SK-MEL-5 (cell line): ENCODE measurements at places on chromosomes 13 and 19.

DNA sequence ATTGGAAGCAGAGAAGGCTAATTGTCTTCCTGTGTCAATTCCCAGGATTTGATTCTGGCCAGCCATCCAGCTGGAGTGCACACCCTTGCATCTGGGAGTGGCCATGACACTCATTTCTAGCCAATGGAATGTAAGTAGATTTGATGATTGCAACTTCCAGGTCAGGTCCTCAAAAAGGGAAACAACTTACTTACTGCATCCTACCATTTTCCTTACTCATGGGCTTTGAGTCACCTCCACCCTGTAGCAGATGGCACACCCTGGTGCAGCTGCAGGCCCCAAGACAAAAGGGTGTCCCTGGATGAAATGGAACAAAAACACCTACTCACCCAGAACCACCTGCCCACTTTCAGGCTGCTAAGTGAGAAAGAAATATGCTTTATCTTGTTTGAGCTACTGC is 27.3 kb upstream of the MPHOSPH8 start:
- DNase-seq, result no peak

GRCh38 chr19:1101337-1101698 is 2.5 kb upstream of the GPX4 start:
- DNase-seq, result no peak

DNA sequence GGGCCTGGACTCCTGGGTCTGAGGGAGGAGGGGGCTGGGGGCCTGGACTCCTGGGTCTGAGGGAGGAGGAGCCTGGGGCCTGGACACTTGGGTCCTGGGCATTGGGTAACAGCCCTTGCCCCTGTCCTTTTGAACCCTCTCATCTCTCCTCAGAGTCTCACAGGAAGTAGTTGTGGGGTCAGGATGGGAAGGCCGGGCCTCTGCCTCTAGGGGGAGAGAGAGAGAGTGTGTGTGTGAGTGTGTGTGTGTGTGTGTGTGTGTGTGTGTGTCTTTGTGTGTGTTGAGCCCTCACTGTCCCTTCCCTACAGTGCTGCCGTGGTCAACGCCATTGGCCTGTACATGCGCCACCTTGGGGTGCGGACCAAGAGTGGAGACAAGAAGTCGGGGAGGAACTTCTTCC is 10.9 kb downstream of the ARHGEF1 start:
- peak; percentile 38 for DNase-seq

DNA sequence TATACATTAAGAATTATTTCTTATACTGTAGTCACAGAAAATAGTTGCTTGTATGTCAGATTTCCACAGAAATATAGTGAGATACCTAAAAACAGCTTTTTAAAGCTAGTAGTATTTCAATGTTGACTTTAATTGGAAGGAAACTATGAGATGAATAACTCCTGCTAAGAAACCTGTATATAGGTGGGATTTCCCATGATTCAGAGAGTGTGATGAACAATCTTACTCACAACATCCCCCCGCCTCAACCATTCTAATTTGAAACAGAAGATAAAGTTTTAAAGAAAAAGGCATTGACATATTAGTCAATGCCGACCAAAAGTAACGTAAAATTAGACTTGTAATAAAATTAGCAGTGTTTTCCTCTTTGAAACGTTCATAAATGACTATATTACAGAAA is 1.4 kb upstream of the MIR17HG start:
- DNase-seq, result no peak

- no peak for DNase-seq
Observed at GRCh38 chr19:57052081-57052480, 67.7 kb upstream of the USP29 start.

DNA sequence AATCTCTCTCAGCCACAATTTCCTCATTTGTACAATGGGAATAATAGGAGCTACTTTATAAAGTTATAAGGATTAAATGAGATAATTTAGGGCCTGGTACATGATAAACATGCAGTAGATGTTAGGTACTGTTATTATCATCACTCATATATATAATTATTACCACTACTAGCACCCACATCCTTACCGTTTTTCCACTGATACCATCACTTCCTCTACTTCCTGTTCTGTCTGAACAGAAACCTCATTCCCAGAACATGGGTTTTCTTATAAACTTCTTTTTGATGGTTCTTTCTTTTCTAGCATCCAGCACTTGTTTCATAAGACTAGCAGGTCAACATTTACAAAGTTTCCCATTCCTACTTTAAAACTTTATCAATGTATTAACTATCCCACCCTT is 6.3 kb downstream of the CDADC1 start:
- no peak for DNase-seq

DNA sequence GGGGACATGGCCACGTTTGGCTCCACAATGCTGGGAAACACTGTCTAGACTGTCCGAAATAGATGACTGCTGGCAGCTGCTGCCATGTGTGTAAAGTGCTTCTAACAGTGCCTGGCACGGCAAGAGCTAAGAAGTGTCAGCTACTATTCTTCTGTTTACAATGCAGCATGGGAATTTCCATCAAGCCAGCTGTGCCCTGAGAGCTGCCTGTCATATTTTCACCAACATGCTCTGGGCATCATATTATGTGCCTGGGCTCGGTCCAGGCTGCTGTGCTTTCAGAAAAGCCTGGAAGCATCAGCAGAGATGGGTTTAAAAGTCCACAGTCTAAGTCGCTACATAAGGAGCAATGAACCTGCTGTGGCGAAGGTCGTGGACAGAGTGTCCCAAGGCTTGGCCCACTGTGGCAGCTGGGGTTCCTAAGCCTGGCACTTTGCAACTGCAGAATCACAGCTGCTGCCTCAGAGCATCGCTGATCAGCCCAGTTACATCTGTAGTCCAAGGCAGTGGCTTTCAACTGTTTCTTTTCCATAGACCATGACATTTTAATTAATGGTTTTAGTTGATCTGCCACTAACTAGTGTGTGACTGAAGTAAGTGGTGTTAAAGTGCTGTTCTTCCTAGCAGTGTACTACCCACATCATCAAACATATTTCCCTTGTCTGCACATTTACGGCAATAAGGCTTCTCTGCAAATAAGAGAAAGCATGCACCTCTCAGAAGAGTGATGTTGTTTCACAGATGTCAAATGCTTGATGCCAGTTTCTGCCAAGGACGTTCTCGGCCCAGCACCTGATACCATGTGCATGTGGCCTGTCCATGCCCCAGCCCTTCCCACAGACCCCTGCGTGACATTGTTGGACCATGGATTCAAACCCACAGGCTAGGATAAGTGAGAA is 95.7 kb upstream of the C1QTNF9B start:
- DNase-seq, result no peak

DNA sequence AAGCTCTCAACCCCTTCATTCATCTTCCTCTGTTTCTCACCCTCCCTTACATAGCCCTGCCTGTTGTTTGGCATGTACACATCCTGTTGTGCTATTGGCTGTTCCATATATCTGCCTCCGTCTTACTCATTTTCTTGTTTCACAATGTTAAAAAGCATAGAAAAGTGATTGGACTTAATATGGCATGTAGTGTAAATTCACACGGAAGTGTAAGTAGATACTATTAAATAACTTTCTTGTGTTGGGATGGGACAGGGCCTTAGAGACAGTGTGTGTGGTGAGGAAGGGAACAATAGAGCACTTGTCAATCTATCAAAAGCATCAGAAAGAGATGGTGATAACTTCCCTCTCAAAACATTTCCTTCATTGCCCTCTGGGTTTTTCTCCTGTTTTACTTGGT is 12.3 kb downstream of the LMO7 start:
- peak; percentile 40 for DNase-seq

DNA sequence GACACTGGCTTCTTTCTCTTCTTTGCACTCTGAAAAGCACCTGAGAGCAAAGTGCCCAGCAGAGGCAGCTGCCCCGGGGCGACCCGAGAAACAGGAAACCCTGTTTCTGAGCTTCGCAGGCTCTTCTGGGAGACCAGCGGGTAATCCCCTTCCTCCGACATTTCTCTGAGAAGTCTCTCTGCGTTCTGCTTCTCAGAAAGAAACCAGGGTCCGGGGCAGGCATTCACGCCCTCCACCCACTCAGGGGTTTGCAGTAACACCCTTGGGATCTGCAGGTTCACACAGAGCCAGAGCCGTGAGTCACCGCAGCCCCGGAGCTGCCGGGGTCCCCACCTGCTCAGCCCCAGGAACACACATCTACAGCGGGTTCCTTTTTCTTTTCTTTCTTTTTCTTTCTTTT is 86.0 kb downstream of the GADD45B start:
- no peak for DNase-seq

GRCh38 chr13:71801781-71802180 is 65.2 kb downstream of the DACH1 start:
- no peak for DNase-seq

- DNase-seq, result no peak
Observed at GRCh38 chr19:3336680-3337523, 29.5 kb upstream of the NFIC start.

DNA sequence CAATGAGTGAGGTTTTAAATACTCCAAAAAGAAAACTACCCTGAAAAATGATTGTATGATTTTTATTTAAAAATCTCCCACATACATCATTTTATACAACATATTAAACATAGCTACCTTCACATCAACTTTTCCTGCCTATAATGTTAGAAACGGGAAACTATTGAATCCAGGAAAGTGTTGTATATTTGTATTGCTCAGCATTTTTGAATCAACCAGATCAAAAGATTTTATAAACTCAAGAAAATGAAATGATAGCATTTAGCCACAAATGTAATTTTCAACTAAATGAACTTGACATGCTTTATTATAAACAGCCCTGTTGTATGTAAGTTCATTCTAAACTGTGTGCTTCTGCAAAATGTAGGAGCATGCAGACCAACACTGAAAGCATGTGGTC is 124.6 kb upstream of the SLC10A2 start:
- no peak for DNase-seq

DNA sequence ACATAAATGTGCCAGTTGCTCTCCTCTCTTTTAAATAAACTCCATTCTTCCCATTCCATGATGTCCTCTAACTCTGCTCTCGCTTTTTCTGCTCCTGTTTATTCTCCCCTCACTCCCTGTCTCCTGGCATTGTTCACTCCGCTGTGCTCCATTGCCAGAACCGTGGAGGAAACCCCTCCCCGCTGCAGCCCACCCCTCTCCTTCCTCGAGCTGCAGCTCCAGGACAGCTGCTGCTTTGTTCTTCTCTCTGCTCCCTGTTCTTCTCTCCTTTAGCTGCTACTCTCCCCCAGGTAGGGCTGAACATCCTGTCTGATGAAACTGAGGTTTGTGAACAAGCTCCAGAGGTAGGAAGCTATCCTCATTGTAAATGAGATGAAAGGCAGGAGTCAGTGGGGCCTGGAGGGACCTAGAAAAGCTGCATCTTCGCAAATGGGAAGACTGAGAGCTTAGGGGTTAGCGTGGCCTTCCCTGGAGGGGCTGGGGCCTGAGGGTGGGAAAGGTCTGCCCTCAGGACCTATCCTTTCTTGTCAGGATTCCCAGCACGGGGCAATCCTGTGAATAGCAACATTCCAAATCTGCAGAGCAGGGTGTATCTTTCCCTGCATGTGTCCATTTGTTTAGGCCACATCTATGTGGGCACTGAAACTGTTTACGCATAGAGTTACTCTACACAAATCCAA is 243.7 kb downstream of the DNAJC15 start:
- no peak for DNase-seq
